IMR-90 (cell line): ENCODE measurements at places on chromosomes 6 and 20. TPM values are rescaled to one million over a fixed set of nuclear protein-coding genes. Genes with fewer than 3 reads are reported as not detected.

DNA sequence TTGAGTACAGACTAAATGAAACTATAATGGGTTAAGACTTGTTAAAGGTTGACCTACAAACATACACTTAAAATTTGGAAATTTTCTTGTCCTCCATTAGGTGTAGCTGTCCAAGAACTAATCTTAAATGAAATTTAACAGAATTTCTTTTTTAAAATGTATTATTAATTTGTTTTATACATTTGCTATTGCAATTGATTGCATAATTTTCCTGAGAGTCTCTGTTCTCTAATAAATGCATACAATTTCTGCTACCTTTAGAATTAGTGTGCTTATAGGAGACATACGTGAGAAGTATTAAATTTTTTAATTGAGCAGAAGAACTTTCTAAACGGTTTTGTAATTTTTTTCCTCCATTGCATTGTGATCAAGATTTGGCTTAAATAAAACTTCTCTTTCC is 1.5 kb downstream of the FAM135A start:
- DNase-seq = no peak

RIMS1 gene
- 3.3 and 3.8 TPM in 2 replicates for total RNA-seq

- DNase-seq = no peak
These were observed 504.4 kb upstream of the NOX3 start for GRCh38 chr6:155959898-155960495.

- no peak for DNase-seq
These were observed 185.2 kb upstream of the TAB2 start for GRCh38 chr6:149132336-149132735.

GRCh38 chr6:110731196-110731595 is 84.1 kb downstream of the CDK19 start:
- no peak for DNase-seq

DNA sequence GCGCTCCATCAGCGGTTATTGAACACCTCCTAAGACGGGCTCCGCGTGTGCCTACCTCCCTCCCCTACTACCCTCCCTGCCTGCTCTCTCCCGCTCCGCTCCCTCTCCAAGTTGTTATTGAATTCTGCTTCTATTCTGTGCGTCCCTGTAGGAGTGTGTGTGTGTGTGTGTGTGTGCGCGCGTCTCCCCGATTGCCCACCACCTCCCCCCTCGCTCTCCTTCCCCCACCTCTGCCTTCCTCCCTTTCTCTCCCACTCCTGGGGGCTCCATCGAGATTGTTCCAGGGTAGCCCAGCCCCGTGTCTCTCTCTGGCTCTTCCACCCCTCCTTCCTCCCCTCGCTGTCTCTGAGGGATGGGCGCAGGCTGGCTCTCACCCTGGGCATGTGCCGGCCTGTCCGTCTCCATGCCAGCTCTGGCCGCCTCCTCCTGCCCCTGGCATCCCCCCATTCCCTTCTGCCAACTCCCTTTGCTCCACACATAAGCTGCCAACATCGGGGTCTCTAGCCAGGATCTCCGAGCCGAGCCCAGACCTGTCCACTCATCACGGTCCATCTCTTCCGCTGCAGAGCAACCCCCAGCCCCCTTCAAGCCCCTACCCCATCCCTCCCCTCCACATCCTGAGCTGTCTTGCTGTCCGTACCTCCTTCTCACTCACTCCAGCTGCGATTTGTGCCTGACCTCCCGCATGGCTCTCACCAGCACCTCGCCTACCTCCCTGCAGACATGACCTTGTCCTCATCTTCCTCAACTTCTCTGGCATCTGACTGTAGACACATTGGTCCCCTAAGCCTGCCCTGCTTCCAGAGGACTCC is 68.5 kb downstream of the SRC start:
- DNase-seq = no peak

SUMO4 gene
- total RNA-seq = 1.9 and 2.2 TPM in 2 replicates

DNA sequence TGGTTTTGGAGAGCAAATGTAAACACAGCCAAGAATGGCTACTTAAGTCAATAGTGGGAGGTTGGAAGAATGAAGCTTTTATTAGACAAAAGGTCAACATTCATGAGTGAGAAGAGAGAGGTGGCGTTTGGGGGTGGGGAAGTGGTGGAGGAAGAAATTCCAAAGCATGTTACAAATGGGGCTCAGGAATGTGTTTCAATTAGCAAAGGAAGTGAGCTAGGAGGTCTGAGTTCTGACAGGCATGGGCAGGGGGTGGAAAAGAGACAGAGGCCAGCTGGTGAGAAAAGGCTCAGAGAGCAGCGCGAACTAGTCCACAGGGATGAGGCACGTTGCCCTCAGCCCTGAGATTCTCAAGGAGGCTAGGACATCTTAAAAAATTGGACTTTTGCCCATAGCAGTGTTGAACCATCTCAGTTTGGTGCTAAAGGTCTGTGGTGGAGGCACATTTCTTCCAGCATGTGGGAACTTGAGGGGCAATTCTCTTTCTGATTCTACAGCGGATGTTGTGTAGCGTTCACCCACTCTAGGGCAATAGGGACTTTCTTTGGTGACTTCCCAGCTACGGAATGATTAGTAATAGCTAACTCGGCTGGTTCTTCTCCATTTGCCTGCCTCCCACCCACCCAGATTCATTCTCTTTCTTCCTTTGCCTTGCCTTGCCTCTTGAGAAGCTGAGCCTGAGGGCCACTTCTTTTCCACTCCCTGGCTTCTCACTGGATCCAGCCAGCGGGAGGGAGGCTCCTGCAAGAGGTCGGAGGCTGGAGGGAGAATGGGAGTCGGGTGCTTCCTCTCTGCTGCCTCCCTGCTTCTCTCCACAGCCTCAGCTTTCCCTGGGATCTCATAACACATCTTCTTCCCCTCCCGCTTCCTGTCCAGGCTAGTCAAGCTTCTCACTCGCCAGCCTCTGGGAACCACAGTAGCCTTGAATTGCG is 45.1 kb upstream of the NEDD9 start:
- peak; percentile 82 for DNase-seq

- no peak for DNase-seq
These were observed 3.9 kb upstream of the SULF2 start for GRCh38 chr20:47789081-47789763.

MICA gene
- 52.2 and 55.9 TPM in 2 replicates for total RNA-seq

GRCh38 chr6:28758046-28758817 is 165.6 kb downstream of the TRIM27 start:
- DNase-seq = peak; percentile 48

SIRPB1 gene
- 0.56 and 0.90 TPM in 2 replicates for total RNA-seq
